Dermis microvascular lymphatic vessel endothelial cell (primary cell): ENCODE measurements at places on chromosomes 2 and 18.

DNA sequence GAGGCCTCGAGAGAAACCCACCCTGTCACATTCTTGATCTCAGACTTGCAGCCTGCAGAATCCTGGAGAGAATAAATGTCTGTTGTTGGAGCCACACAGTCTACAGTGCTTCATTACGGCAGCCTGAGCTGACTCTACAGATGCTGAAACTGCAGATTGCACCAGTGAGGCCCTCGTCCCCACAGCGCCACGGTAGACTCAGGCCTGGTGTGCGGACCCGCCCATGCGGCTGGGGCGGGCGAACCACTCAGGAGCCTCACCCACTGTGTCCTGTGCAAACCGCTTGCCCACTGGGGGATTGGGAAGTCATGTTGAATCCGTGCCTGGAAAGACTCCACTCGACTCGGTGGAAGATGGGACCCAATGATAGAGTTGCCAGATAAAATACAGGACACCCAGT, 125.2 kb upstream of the COPS8 start:
- DNase-seq = no peak

- no peak for DNase-seq
Observed at GRCh38 chr2:163984986-163985385, 249.2 kb upstream of the FIGN start.

DNA sequence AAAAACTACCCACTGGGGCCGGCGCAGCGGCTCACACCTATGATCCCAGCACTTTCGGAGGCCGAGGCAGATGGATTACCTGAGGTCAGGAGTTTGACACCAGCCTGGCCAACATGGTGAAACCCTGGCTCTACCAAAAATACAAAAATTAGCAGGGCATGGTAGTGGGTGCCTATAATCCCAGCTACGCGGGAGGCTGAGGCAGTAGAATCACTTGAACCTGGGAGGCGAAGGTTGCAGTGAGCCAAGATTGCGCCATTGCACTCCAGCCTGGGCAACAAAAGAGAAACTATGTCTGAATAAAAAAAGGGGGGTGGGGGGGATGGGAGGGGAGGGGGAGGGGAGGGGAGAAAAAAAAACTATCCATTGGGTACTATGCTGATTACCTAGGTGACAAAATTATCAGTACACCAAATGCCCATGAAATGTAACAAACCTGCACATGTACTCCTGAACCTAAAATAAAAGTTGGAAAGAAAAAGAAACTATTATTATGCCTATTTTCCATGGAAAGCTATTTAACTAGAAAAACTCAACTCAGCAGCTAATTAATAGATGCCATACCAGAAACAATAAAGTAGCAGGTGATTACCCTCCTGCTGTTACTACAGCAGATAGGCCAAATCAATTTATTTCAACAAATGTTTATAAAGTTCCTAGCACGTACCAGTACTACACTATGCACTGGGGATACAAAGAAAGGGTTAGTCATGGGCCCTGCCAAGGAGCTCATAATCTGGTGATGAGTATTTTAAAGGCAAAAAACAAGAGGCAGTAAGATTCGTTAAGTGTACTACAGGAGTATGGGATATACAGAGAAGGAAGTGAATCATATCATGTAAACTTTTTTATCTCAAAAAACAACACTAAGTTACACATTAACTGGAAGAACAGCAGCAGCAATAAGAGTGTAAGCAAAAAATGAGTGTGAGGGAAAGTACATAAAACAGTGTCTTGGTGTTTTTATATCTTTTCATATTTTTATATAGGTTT, 112.8 kb upstream of the SLC39A10 start:
- peak; percentile 0 for DNase-seq

GRCh38 chr2:179555691-179556283, 291.2 kb upstream of the SESTD1 start:
- DNase-seq = no peak

DNA sequence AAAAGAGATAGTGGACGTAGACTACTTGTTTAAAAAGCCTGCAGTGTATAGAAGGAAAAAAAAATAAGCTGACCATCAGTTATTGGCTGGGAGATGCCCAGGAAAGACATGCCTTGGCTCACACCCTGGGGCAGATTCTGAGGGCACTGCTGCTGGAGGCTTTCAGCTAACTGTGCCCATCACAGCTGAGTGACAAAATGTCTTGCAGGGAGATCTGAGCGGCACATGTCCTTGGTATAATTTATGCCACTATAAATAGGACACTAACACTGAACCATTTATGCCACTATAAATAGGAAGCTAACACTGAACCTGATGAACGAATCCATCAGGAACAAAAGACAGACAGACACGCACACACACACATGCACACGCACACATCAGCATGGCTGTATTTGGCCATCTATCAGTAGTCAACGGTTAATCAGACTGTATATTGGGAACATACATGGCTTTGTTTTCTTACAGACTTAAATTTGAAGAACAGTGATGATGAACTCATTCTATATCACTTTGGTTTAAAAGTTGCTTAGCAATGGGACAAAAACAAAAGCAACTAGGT, 68.2 kb upstream of the NOSTRIN start:
- DNase-seq = no peak

GRCh38 chr2:8761529-8762164, 75.8 kb downstream of the KIDINS220 start:
- peak; percentile 39 for DNase-seq

GRCh38 chr2:160255408-160255807, 55.3 kb upstream of the ITGB6 start:
- DNase-seq = no peak

DNA sequence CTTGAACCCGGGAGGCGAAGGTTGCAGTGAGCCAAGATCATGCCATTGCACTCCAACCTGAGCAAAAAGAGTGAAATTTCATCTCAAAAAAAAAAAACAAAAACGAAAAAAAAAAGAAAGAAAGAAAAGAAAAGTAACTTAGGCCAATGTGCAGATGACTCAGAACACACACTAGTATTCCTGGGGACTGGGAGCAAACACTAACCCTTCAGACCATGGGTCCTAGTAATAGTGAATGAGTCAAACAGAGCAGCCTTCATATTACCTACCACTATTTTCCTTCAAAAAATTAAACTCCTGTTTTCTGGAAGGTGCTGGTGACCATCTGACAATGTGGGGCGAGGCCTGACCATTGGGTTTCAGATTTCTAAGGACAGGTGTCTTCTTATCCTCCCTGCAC, 253.4 kb downstream of the PIEZO2 start:
- no peak for DNase-seq

- no peak for DNase-seq
Observed at GRCh38 chr2:240349133-240350005, 86.1 kb upstream of the GPC1 start.

GRCh38 chr2:151508519-151508918, 98.8 kb downstream of the RIF1 start:
- no peak for DNase-seq

- peak; percentile 92 for DNase-seq
Observed at GRCh38 chr2:236871500-236872001, 214.1 kb upstream of the COPS8 start.

- no peak for DNase-seq
Observed at GRCh38 chr2:11156396-11157075, 1.3 kb downstream of the SLC66A3 start.

DNA sequence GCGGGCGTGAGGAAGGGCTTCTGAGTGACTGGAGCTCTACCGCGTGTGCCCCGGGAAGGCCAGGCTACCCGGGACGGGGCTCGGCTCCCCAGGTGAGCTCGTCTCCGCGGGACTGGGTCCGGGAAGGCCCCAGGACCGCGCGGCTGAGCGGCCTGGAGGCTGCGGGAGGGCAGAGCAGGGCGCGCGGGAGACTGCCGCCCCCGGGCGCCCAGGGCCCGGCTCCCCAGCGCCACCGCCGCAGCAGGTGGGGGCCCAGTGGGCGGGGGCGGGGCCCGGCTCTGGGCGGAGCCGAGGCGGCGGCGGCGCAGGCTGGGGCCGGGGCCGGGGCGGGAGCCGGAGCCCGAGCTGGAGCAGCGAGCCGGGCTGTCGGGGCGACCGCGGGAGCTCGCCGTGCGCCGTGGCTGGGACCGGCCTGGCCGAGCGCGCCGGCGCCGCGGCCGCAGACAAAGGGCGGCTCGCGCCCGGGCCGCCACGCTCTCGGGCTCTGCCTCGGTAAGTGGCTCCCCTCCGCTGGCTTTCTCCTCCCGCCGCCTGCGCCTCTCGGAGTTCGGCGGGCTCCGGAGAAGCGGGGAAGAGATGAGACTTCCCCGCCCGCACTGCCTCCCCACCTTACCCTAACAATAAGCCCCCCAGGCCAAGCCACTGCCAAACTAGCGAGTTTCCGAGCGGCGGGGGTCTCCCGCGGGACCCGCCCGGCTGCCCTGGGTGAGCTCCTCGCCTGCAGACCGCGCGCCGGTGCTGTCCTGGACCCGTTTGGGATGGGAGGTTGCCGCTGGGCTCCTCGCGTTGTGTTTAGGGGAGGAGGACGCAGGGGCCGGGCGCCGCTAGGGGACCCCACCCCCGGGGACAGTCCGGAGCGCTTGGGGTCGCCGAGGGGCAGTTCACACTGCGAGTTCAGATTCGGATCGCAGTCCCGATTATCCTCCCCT, at the start of gene MAPK4:
Gene MAPK4, plus strand, starts transcription at position 336 of the 929 bp plus-strand sequence. CDS start 103,872 bp downstream, outside the sequence.
- DNase-seq = peak; percentile 37

DNA sequence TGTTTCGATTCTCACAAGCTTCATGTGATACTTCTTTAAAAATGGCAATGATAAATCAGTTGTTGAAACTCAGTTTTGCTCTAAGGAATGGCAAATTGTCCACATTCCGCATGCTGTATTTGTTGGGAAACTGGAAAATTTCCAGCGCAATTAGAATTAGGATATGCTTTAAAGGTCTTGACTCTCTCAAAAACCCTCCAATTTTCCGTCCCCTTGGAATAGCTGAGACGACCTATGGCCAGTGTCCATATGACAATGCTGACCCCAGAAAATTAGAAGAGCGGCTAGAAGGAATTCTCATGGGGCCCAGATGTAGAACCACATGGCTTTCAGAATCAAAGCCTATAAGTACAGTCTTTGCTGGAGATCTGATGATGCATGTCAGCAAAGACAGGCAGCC, 170.8 kb downstream of the TMEM18 start:
- no peak for DNase-seq

GRCh38 chr18:61464551-61465142, 131.4 kb downstream of the CDH20 start:
- no peak for DNase-seq

GRCh38 chr2:241991299-241991698, 121.8 kb downstream of the RTP5 start:
- DNase-seq = no peak

DNA sequence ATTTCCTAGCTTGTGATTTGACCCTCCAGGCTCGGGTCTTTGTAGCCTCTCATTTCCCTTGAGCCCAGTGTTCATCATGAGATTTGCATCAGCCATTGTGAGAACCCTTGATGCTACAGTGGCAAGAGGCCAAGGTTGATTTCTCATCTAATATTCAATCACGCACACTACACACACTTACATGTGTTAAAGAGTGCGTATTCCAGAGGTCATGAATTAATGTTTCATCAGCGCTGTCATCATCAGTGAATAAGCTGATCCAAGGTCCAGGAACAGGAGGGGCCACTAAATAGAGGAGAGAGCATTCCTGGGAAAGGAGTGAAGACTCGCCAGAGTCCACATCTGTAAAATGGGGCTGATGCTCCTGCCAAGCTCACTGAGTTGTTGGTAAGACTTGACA, 276.1 kb upstream of the SIX2 start:
- no peak for DNase-seq

DNA sequence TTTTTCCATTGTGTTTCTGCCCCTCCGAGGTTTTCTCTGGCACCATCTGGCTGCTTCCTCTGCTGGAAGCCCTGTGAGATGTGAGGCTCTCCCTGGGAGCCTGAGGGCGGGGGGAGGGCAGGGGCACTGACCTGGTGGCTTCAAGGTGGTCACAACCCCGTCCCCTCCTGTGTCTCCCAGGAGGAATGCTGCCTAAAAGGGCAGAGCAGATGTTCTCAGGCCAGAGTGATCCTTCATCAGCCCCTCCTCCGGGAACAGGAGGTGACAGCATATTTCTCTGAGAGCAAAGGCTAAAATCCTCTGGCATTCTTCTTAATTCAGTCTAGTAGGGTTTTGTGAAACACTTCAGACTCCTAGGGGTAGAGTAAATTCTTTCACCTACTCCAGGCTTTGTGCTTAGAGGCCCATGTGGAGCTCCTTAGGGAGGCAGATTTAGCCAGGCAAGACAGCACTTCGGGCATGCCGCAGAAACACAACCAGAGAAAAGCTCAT, 18.3 kb upstream of the GREB1 start:
- no peak for DNase-seq

DNA sequence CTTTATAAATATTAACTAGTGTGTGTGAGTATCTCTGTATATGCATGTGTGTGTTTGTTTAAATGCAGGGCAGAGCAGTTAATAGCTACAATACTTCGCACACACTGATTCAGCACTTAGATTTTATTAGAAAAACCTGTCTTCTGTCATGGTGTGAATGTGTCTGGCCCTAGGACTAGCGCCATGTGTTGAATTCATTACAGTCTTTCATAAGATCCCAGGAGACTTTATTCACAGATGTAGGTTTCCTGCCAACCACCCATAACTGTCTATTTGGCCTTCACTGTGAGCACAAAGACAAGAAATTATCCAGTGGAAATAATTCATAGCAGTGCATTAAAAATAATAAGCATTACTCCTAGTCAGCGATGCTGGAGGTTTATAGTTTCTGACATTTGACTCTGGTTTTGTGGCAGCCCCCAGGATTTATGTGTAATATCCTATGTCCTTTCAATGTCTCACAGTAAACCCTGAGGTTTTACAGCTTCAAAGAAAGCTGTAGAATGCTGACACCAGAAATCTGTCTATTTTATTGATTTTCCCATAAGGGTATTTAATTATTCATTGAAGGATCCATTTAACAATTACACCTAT, 93.9 kb downstream of the ZNF804A start:
- no peak for DNase-seq

- DNase-seq = no peak
Observed at GRCh38 chr2:111632661-111633060, 251.3 kb downstream of the ANAPC1 start.

GRCh38 chr2:226208726-226209125, 590.9 kb downstream of the IRS1 start:
- DNase-seq = no peak

GRCh38 chr2:85988175-85988913, 99.6 kb upstream of the ST3GAL5 start:
- no peak for DNase-seq

DNA sequence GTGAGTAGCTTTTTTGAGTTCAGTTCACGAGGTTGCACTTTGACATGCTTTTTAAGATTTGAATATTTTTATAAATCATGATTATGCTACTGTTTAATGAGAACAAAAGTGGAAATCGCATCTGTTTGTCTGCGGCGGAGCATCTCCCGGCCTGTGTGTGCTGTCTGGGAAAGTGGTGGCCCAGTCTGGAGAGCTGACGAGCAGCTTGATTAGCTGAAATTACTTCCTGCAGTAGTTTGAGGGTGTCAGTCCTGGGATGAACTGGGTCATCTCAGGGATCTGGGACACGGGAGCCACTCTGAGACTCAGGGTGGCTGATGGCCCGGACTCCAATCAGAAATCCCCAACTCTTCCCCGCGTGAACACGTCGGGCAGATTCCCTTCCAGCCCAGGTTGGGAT, 115.9 kb downstream of the KLHL29 start:
- DNase-seq = no peak
